Right cardiac atrium (tissue), 5 donors: ENCODE measurements at places on chromosomes 11 and 22.

DNA sequence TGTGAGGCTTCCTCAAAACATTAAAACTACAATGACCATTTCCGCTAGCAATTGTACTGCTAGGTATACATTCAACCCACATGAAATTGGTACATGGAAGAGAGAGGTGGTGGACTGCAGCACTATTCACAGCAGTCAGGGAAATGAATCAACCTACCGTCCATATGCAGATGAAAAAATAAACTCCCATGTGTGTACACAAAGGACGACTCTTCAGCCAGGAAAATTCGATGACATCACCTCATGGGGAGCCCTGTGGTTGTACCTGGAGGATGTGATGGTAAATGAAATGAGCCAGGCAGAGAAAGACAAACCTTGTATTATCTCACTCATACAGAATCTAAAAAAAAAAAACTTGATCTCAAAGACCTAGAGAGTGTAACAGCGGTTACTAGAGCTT is 23.3 kb downstream of the RFPL3 start:
- DNase-seq = no peak

DNA sequence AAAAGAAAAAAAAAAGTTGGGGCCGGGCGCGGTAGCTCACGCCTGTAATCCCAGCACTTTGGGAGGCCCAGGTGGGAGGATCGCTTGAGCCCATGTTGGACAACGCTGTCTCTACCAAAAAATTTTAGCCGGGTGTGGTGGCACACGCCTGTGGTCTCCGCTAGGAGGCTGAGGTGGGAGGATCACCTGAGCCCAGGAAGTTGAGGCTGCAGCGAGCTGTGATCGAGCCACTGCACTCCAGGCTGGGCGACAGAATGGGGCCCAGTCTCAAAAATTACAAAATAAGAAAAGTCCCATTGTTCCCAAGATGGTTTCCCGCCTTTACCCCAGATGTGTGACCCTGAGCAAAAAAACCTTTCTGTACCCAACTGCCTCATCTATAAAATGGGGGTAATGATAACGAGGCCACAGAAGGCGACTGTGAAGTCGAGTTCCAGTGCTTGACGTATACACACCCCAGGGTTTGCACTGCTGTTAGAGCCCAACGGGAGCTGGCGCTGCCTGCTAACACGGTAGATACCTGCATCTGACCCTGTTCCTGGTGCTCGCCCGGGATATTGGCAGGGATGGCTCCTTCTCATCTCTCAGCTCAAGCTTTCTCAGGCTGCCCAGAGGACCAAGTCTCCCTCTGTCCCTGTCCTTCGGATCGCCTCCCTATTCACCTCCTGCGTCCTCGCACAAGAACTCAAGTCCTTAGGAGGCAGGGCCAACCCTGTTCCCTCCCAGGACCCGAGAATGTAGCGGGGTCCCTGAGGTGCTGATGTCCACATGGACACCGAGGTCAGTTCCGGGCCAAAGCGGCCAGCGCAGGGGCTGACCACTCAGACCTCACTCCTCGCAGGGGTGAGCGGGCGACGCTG is 1.1 kb upstream of the RPLP2 start:
- DNase-seq = peak; percentile 90

DNA sequence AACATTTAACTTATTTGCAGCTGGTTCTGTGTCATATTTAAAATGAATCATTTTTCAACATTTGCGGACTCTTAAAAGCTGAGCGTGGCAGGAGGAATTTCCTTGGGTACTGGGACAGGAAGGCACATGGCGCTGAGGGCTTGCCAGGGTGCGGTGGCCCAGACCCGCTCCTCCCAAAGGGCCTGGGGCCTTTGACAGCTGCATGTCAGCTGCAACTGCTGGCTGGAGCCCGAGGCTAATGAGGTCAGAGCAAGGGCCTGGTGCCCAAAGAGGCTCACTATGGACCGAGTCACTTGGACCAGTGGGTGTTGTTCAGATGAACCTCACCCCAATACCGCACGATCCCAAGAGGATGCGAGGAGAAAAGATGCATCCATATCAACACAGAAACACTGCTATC is 326.9 kb downstream of the CTTN start:
- no peak for DNase-seq

GRCh38 chr11:86523738-86524619 is 148.4 kb downstream of the ME3 start:
- DNase-seq = no peak

DNA sequence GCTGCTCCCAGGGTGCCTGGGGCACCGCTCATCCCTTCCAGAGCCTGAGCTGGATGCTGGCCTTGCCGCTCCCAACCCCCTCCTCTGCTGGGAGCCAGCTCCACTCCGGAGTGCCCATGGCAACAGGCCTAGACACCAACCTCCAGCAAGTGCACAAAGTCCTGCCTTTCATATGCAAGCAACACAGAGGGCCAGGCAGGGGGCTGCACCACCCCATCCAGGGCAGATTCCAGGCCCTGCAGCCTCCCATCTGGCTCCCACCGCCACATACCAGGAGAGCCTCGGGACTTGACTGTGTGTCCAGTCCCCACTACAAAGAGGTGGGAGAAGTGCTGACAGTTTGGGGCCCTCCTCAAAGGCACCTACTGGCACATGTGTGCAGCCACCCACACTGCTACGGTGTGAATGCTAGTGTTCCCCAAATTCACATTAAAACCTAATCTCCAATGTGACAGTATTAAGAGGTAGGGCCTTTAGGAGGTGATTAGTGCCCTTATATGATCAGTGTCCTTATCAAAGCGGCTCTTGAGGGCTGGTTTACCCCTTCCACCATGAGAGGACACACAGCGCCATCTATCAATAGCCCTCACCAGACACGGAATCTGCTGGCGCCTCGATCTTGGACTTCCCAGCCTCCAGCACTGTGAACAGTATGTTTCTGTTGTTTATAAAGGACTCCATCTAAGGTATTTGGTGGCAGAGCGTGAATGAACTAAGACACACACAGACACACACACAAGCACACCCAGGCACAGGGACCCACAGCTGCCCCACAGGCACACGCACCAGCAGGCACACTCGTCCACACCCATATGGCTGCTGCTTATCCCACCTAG is 16.2 kb downstream of the ARVCF start:
- DNase-seq = peak; percentile 19

DNA sequence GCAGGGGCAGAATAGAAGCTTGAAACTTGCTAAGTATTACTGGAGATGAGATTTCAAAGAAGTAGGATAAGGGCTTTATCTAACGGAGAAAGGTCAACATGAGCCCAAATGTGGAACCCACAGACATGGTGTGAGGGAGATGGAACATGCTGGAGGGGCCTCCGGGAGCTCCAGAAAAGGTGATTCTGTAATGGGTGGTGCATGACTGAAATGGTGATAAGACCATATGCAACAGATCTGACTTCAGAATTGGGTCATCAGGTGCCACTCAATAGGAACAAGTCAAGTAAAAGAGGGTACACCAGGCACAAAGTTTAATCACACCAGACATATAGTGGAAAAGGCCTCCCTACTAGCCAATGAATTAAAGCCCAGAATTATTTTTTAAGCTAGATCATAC is 7.9 kb upstream of the CEP295 start:
- no peak for DNase-seq

GRCh38 chr22:43085658-43086606 is 3.3 kb downstream of the TTLL1 start:
- DNase-seq = peak; percentile 70

DNA sequence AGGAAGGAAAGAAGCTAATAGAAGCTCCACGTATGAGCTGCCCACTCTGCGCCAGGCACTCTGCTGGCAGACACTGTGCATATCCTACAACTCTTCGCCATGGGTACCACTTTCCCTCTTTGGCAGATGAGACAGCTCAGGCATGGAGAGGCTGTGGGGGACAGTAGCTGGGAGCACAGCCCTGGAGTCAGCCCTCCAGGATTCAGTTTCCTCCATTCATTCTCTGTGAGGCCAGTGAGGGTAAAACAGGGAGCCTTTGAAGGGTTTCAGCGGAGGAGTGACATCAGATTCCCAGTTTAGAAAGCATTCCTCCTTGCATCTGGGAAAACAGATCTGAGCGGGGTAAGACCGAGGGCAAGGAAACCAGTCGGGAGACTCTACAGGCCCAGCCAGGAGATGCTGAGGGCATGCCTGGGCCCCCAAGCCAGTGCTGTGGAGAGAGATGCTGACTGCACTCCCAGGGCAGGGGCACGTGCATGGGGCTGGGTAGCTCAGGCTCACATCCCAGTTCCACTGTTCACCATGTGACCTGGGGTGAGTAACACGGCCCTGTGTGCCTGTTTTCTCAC is 58.3 kb upstream of the EMID1 start:
- no peak for DNase-seq

DNA sequence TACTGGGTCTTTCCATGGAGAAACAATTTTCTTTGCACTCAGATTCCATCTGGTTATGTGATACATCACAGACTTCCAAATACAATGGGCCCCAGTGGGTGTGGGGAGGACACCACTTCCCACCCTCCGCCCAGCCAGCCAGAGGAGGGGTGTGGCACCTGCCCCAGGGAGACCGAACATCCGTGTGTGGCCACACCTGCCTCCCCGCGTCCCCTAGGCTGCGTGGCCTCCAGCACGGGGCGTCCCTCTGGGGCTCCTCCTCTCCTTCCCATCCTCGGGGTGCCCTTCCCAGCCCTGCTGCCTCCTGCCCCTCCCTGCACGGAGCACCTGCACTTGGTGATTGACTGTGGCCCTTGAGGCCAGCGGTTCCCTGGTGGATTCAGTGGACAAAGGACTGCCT is 49.1 kb downstream of the CERK start:
- DNase-seq = peak; percentile 66

GRCh38 chr22:27318516-27318915 is 483.0 kb downstream of the MN1 start:
- peak; percentile 71 for DNase-seq

- peak; percentile 96 for DNase-seq
Observed at GRCh38 chr22:19959043-19959586, 17.5 kb upstream of the TXNRD2 start.

DNA sequence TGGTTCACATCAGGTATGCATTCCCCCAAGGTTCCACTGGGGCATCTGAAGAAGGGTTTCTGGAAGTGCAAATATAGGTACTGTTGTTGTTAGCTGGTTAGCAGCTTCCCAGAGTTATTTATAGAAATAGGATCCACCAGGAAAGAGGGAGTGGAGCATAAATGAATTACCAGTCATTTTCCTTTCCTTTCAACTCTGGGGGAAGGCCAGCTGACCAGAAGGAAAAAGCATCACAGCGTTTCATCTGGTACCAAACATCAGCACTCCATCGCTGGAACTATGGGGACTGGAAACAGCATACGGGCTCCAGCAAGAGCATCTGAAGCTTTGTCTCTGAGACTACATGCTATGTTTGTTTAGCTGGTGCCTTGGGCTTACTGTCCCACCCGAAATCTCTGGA is 378.2 kb upstream of the NARS2 start:
- DNase-seq = no peak

GRCh38 chr11:107783121-107783520 is 71.3 kb upstream of the SLN start:
- no peak for DNase-seq

DNA sequence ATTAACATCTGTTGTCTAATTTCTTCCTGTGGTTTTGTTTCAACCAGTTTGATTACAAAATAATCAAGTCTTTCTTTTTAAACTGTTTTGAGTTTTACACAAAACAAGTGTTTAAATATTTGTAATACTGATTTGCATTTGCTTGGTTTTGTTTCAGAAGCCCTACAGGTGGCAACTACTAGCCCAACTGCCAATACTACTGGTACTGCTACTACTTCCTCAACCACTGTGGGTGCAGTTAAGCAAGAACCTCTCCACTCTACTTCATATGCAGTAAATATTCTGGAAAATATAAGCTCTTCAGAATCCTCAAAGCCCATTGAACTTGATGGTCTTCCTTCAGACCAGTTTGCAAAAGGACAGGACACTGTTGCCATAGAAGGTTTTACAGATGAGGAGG is 61.1 kb downstream of the QSER1 start:
- DNase-seq = no peak

DNA sequence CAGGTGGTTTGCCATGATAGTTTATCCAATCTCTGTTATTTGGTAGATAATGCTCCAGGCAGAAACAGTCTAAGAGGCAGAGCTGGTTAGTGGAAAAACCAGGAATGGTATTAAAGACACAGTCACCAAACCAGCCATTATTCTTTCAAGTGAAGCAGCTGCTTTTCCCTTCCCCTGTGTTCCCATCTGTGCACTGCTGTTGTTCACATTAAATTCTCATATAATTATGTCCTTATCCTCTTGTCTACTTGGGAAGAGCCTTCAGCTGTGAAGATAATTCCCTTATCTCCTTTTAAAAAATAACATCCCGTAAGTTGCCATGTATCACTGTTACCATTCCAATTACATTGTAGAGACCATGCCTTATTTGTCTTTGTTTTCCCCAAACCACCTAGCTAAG is 5.2 kb upstream of the TBCEL start:
- DNase-seq = no peak

- no peak for DNase-seq
Observed at GRCh38 chr11:68189082-68189481, 24.0 kb downstream of the KMT5B start.

DNA sequence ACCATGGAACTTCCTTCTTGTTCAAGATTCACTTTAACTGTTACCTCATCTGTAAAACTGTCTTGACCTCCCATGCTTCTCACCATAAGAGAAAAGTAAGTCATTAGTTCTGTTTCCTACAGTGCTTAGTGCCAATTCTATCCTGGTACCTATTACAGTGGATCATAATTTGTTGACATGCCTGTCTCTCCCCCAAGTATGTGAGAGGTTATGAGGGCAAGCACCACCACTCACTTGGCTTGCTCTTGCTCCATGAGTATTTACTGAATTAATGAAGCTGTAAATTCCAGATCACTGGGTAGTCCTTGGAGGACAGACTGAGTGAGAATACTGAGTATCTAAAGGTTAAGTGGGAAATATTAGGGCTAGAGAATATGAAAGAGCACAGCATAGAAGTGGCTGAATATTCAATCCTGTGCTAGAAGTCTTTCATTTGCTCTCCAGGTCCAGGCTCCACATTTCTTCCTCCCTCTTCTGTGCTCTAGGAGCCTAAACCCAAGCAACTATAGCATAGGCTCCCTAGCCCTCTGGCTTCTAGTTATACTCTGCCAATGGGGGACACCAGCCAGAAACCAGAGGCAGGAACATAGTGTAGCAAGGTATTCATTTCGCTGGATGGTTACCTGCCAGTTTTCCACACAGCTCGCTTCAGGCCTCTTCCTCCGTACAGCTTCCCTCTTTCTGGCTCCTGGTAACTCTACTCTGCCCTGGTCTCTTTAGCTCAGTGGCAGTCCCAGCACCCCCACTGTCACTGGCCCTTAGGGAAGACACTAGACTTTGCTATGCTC is 118.2 kb upstream of the SLC5A12 start:
- no peak for DNase-seq

GRCh38 chr22:20551805-20552442 is 44.5 kb downstream of the MED15 start:
- peak; percentile 52 for DNase-seq

GRCh38 chr11:8593935-8594909 is at the start of gene STK33:
TSS of gene STK33 (minus strand) at chr11:8594228. CDS start at chr11:8474905, 119,323 bp downstream.
- DNase-seq = peak; percentile 44

DNA sequence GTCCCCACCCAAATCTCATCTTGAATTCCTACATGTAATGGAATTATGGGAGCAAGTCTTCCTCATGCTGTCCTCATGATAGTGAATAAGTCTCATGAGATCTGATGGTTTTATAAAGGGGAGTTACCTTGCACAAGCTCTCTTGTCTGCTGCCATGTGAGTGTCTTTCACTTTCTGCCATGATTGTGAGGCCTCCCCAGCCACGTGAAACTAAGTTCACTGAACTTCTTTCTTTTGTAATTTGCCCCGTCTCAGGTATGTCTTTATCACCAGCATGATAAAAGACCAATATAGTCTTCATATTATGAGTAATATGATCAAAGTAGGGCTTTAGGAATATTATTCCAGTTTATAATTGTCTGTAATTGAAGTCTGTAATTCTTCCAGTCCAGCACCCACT is 86.3 kb upstream of the ANO5 start:
- DNase-seq = no peak

- DNase-seq = no peak
Observed at GRCh38 chr11:72350752-72351151, 83.6 kb downstream of the CLPB start.
